ENCODE measurements at places on chromosomes 4 and X. TPM values are rescaled to one million over a fixed set of nuclear protein-coding genes. Genes with fewer than 3 reads are reported as not detected.

The ARX gene
- total RNA-seq: 0.29 TPM

The ATP2B3 gene
- 0.08 TPM for total RNA-seq

The USP17L22 gene
- total RNA-seq: not detected

The LDB2 gene
- not detected for total RNA-seq

The ESX1 gene
- total RNA-seq: not detected

The ANOS1 gene
- 0.08 TPM for total RNA-seq

The P2RY10 gene
- total RNA-seq: not detected

The BLOC1S4 gene
- total RNA-seq: 17.7 TPM

The USP26 gene
- total RNA-seq: not detected

The SULT1E1 gene
- not detected for total RNA-seq

The F8A3 gene
- 0.94 TPM for total RNA-seq

The CT45A1 gene
- total RNA-seq: not detected

The CTBP1 gene
- 81.0 TPM for total RNA-seq

The STPG2 gene
- not detected for total RNA-seq

The DRD5 gene
- total RNA-seq: not detected

The EVC gene
- 13.4 TPM for total RNA-seq

The GAGE1 gene
- not detected for total RNA-seq

The SPANXA1 gene
- total RNA-seq: not detected

The ANXA3 gene
- total RNA-seq: 54.9 TPM

The AFF1 gene
- 10.3 TPM for total RNA-seq

The HDAC8 gene
- total RNA-seq: 22.7 TPM

The HS3ST1 gene
- 0.34 TPM for total RNA-seq

The FOXP3 gene
- total RNA-seq: 0.14 TPM

The SH3BP2 gene
- total RNA-seq: 3.4 TPM

The HERC3 gene
- total RNA-seq: 7.4 TPM

The CXorf49 gene
- total RNA-seq: not detected

The RAP2C gene
- 34.6 TPM for total RNA-seq

The CTAG2 gene
- not detected for total RNA-seq

The EFNB1 gene
- total RNA-seq: 10.1 TPM

The PDLIM5 gene
- total RNA-seq: 27.2 TPM

The FAM241A gene
- 1.4 TPM for total RNA-seq

The ABRAXAS1 gene
- total RNA-seq: 6.8 TPM

The PABPC4L gene
- total RNA-seq: 0.08 TPM

The AMMECR1 gene
- 7.6 TPM for total RNA-seq

The RNF212 gene
- total RNA-seq: 2.1 TPM

The RHOXF1 gene
- total RNA-seq: not detected

The FAM9C gene
- not detected for total RNA-seq

The NPY1R gene
- total RNA-seq: 0.14 TPM

The YIPF7 gene
- total RNA-seq: not detected

The ODAPH gene
- not detected for total RNA-seq

The MAGEA4 gene
- total RNA-seq: not detected

The NELFA gene
- 26.6 TPM for total RNA-seq

The ITM2A gene
- total RNA-seq: not detected

The COL25A1 gene
- not detected for total RNA-seq

The SULT1B1 gene
- not detected for total RNA-seq

The TMPRSS11F gene
- not detected for total RNA-seq

The CASP6 gene
- total RNA-seq: 17.3 TPM

The ENPP6 gene
- not detected for total RNA-seq
